Hepatic stellate cell (primary cell): ENCODE measurements at places on chromosomes 7 and 10.

- no peak for DNase-seq
Measured at GRCh38 chr7:101457001-101457750, 94.5 kb downstream of the COL26A1 start.

DNA sequence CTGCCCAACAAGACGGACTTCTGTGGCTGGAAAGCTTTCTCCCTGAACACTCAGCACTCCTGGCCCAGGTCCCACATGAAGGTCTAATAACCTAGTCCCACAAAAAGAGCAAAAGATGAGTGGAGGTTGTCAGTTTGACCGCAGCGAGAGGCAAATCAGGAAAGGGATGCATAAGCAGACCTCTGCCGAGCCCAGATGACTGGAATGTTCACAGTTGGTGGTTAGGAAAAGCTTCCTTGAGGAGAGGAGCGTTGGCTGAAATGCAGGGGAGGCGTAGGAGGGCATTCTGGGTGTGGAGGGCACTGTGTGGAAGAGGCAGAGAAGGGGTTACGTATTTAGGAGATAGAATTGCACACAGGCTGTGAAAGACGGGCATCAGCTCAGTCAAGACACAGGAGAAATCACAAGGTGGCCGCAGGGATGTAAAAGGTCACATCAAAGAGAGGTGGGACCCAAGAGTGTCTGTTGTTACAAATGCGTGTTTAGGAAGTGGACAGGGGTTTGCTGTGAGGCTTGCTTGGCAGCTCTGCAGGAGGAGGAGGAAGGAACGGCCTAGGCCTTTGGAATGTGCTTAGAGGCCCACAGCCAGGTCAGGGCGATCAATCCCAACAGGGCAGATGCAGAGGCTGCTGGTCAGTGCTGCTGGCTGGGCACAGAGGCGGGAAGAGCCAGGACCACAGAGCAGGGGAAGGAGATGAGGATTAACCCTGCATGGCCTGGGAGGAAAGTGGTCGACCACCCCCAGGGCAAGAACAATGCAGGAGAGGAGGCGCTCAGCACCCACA, 133.5 kb downstream of the VIPR2 start:
- DNase-seq: no peak

DNA sequence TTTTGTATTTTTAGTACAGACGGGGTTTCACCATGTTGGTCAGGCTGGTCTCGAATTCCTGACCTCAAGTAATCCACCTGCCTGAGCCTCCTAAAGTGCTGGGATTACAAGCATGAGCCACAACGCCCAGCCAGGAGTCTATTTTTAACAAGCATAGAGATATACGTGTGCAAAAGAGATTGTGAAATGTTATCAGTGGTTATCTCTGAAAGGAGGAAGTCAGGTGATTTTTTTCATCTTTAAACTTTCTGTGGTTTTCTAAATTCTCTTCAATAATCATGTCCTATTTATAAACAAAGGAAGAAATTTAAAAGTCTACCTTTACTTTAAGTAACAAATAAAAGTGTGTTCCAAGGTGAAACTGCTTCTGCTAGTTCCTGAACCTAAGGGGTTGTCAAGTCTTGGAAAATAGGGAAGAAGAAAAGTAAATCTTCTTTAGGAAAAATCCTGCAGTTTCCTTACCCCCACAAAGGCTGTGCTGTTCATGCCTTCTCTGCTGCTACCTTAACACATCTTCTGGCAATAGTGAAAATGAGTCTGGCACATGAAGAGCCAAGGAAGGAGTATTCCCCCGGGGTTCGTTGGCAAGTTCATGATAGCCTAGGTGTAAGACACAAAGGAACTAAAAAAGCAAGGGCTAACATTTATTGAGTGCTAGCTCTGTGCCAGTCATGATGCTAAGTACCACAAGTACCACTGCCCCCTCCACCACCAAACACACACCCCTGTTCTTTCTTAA, 51.1 kb downstream of the CYP26A1 start:
- no peak for DNase-seq

DNA sequence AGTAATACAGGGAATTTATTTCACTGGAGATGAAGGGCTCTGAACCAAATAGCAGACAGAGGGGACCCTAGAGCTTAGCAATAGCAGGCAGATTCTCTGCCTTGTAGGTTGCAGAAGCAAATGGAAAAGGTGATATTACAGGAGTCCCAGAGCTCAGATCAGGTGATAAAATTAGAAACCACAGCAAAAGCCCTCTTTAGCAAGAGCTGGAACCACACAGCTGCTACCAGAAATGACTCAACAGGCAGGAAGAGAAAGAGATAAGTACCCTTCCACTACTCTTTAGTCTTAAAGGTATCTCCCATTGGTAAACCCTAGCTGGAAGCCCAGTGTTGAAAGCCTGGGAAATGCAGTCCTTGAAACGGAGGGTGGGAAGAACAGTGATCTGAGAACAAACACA, 535.6 kb upstream of the GHITM start:
- no peak for DNase-seq

- no peak for DNase-seq
Measured at GRCh38 chr7:113294750-113295149, 176.4 kb upstream of the SMIM30 start.

GRCh38 chr7:143492799-143493739, 15.4 kb downstream of the TAS2R41 start:
- no peak for DNase-seq

GRCh38 chr7:124318721-124319450, 286.0 kb upstream of the TMEM229A start:
- no peak for DNase-seq

- no peak for DNase-seq
Measured at GRCh38 chr10:122078326-122078725, 89.4 kb downstream of the TACC2 start.

- no peak for DNase-seq
Measured at GRCh38 chr7:39252916-39253315, 275.2 kb downstream of the POU6F2 start.

DNA sequence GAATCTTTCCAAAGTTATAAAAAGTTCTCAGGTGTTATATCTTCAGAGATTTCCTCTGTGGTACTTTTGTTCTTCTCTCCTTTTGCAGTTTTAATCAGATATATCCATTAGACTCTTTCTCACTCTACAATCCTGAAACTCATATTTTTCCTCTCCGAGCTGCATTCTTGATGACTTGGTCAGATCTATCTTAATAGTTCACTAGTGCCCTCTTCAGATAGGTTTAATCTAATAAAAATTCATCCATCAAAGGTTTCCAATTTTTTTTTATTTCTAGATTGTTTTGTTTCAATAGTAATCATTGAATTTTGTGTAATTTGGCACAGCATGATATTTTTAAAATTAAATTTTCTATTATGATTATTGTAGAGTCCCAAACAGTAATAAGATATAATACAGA, 21.8 kb upstream of the DGKB start:
- DNase-seq: peak; percentile 11

GRCh38 chr10:80266513-80266863, 23.0 kb downstream of the MAT1A start:
- DNase-seq: no peak

DNA sequence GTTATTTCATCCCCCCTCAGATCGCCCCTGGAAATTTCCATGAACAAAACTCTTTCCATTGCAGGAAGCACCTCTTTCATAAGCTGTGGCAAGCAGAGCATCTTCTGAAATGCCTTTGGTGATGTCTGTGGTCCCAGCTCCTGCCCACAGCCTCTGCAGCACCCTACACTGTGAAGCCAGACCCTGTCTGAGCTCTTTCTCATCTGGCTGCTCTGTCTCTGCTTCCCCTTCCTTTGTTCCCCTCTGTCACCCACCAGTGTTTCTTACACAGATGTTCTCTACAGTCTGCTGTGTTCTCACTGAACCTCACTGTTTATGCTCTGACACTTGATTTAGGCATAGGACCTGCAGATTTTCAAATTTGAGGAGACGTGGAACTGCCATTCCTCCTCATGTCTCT, 1.9 kb upstream of the TAS2R39 start:
- no peak for DNase-seq

DNA sequence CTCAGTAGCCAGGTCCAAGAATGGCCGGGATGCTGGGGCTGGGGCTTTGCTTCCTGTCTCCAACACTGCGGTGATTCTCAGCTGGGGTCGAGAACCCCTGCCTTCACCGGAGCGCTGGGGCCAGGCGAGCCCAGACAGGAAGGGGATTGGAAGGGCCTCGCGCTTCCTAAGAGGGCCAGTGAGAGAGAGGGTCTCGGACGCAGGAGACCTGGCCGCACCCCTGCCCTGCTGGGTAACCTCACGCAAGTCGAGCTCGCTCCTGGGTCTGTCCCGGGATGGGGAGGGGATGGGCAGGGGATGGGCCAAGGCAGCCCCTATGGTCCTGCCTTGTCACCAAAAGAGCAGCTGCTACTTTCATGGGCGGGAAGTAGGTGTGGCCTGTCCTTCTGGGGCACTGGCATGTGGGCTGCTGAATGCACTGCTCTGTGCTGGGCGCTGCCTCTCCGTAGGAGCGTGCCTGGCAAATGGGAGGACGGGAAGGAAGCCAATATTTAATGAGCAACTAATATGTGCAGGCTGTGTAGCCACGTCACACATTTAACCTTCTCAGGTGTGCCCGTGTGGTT, 20.0 kb downstream of the KCNK18 start:
- DNase-seq: no peak

GRCh38 chr7:50262446-50262845, 42.1 kb upstream of the IKZF1 start:
- no peak for DNase-seq

DNA sequence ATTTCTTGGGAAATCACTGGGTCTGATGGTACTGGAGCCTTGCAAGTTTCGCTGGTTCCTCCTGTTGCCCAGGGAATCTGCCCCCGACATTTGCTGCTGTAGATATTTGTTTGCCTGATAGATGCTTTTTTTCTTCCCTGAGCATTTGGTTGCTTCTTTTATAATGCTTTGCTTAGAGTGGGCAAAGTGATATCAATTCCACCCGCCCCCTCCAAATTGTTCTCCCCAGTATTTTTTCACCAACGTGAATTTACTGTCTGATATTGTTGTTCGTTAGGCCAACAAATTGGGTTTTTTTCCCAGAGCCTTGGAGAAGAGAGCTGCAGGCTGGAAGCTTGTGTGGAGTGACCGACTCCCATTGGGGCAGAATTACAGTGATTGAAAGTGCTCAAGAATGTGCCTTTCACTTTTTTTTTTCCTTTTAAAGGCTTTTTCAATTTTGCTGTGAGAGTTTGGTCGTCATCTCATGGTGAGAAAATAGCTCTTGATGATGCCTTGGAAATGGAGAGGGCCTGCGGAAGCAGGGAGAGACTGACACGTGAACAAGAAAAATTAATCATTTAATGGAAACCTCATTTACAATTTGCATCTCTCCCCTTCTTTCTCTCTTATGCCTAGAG, 2.5 kb downstream of the GRK5 start:
- no peak for DNase-seq

GRCh38 chr7:28955718-28956607, 2.2 kb downstream of the TRIL start:
- DNase-seq: no peak

DNA sequence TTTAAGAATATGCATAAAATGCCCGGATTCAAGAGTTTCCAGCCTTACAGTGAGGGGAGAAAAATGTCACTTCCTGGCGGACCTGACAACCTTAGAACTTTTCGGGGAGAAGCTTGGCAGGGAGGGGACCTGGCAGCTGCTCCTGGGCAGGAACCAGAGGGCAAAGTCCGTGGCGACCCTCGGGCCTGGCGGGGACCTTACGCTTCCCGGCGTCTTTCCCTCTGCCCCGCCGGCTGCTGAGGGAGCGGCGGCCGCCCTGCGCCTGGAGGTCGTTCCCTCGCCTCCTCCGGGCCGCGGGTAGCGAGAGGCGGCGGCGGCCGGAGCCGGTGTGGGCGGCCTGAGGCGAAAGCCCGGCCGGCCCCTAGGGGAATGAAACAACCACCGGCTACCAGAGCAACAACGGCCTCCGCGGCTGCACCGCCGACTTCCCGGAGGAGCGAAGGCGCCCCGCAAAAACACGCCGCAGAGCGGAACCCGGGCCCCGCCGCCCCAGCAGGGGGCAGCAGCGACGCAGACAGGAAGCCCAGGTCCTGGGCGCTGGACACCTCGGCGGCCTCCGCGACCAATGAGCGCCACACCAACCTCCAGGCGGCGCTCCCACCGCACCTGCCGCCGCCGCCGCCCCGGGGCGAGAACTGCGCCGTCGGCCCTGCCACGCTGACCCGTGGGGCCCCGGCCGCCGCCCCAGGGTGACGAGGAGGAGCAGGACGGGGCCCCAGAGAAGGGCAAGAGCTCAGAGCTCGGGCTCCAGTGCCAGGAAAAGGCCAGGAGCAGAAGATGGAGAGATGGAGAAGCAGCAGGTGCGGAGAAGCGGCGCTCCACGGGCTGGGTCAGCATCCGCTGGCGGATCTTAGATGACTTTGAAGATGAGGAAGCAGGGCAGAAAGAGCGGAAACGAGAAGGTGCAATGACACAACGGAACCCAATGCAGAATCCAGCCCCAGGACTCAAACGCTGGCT, 10.5 kb upstream of the ACSM6 start:
- DNase-seq: peak; percentile 82

- no peak for DNase-seq
Measured at GRCh38 chr10:103049237-103049636, 131.1 kb downstream of the CNNM2 start.

GRCh38 chr10:131910663-131911314, 10.0 kb downstream of the PPP2R2D start:
- DNase-seq: no peak

DNA sequence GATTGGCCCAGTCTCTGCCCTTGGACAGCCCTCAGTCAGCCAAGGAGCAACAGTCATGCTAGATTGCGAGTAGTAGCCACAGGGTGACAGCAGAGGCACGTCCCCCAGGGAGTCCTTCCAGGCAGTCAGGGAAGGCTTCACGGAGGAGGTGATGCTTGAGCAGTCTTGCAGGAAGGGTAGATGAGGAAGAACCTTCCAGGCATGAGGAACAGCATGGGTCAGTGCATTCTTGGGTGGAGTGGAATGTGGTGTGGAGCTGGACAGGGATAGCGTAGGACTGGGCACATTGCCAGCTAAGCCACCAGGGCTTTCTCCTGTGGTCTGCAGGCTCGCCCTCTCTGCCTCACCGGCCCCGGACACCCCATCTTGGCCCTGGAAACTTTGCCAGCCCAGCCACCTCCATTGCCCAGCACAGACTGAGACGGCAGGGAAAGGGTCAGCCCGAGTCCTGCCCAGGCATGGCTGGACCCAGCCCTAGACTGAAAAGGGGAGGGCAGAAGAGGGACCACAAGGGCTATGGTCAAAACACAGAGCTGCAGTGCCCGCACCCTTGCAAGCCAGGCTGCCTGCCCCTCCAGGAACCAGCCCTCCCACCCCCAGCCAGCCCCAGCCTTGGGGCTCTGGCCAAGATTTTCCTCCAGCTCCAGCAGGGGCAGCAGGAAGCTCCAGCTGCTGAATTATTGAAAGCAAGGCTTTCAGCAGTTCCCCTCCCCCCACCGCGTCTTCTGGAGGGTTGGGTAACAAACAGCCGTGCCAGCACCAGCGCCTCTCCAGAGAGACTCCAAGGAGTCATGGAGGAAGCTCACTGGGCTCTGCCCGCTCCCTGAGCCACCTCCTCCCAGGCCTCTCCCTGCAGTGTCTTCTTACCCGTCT, 18.7 kb downstream of the SRRM3 start:
- peak; percentile 32 for DNase-seq
